T-cell (primary cell): ENCODE measurements at places on chromosomes 6 and 20. TPM values are rescaled to one million over a fixed set of nuclear protein-coding genes. Genes with fewer than 3 reads are reported as not detected.
A peak's percentile ranks its signal among the peaks of the same experiment; 100 is the strongest.

- H3K27me3 ChIP-seq: no peaks in the 10 kb centered on the region
- no peaks in the 10 kb centered on the region for H3K4me1 ChIP-seq
- H3K36me3 ChIP-seq: peaks cover 3% of the 10 kb centered on the region
- H3K4me3 ChIP-seq: no peak overlapping the region
- DNase-seq: no peak
These were observed 30.8 kb downstream of the FOXC1 start for GRCh38 chr6:1640476-1640875.

GRCh38 chr6:91781946-91782345 is 1195.1 kb upstream of the MAP3K7 start:
- no peak for DNase-seq
- H3K27me3 ChIP-seq: no peaks in the 10 kb centered on the region
- H3K4me1 ChIP-seq: no peaks in the 10 kb centered on the region

DNA sequence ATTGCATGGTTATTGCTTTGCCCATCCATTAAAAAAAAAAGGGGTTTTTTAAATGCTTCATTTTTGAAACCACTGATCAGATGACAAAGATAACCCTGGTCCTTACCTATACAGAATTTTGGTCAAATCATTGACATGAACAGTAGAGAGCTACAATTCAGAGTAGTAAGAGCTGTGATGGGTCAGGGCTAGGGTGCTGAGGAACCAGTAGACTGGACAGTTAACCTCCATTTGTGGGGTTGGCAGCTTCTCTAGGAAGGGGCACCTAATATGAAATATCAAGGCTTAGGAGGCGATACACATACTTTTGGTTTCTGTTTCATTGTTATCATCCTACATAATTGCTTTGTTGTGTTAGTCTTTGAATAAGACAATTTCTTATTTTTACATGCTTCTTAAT is 55.1 kb downstream of the ORC3 start:
- peak overlapping the region; percentile 37 for H3K27ac ChIP-seq
- no peak overlapping the region for H3K4me3 ChIP-seq
- peaks cover 3% of the 10 kb centered on the region for H3K36me3 ChIP-seq
- peaks cover 3% of the 10 kb centered on the region for H3K4me1 ChIP-seq
- no peak for DNase-seq

DNA sequence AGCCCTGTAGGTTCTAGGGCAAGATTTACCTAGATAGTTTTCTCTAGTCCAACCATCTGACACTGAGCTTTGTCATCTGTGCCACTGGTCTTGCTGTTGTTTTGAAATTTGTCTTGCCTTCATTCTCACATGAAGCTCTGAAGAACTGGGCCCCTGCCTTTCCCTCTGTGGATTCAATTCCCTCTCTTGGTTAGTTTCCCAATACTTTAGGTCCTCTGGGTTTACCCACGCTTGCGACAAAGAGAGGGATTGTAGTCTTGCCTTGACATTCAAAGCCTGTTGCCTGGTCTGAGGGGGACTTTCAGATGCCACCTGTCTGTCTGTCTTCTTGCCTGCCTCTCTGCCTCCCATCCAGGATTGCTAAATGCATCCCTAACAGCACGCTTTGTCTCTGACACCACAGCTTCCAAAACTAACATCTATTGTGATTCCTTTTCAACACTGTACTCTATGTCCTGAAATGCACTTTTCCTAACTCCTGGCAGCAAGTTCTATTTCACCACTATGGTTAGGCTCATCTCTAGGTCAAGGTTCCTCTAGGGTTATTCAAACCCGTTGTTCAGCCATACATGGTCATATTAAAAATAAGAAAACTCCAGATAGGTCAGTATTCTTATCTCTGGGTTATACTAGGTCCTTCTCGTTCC is 25.5 kb upstream of the MANEA start:
- H3K27me3 ChIP-seq: no peaks in the 10 kb centered on the region
- H3K4me3 ChIP-seq: no peak overlapping the region
- H3K36me3 ChIP-seq: no peaks in the 10 kb centered on the region
- H3K4me1 ChIP-seq: no peaks in the 10 kb centered on the region
- DNase-seq: no peak

Gene BFSP1
- total RNA-seq: 0.25 TPM

Gene PNLDC1
- 1.2 TPM for total RNA-seq

Gene SLC4A11
- 0.43 TPM for total RNA-seq

Gene MTFR2
- total RNA-seq: 1.7 TPM

DNA sequence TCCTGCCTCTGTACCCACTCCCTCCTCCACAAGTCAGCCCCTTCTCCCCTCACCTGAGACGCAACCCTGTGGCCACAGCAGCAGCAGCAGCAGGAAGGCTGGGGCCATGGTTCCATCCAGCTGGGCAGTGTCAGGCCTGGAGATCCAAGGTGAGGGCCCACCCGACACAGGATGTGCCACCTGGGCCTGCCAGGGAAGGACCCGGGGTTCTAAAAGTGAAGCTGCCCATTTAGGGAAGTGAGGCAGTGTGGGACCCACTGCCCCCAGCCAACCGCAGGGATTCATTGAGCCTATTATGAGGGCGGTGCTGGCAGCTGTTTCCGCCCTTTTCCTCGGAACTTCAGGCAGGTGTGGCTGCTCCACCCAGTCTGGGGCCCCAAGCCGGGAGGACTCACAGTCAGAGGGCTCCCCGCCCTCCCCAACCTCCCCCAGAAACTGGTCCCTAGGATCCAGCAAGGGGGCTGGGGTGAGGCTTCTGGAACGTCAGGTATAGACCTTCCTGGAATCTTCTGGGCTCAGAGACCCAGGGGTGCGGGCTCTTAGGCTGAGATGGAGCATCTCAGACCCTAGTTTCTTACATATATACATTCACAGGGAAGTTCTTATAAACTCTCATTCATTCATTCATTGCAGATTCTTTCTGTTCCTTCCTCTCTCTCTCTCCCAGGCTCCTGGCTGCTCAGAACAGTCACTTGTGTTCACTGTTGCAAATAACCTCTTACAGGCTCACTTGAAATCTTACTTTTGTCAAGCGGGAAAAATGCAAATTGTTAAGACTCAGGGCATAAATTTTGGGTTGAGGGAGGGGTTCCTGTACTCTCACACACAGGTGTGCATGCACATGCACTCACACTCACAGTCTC is at the start of gene TREML2:
Gene TREML2 (minus strand): TSS at position 249 of the 863 bp plus-strand sequence. CDS start 141 bp downstream, at position 108.
- H3K4me3 ChIP-seq: peak within 1 kb of the TSS; percentile 36
- H3K27me3 ChIP-seq: no peaks in the 10 kb centered on the region
- peak within 1 kb of the TSS; percentile 98 for H3K27ac ChIP-seq
- peaks cover 53% of the 10 kb centered on the region for H3K4me1 ChIP-seq

Gene PTCRA
- total RNA-seq: not detected

Gene ROS1
- total RNA-seq: 0.03 TPM

DNA sequence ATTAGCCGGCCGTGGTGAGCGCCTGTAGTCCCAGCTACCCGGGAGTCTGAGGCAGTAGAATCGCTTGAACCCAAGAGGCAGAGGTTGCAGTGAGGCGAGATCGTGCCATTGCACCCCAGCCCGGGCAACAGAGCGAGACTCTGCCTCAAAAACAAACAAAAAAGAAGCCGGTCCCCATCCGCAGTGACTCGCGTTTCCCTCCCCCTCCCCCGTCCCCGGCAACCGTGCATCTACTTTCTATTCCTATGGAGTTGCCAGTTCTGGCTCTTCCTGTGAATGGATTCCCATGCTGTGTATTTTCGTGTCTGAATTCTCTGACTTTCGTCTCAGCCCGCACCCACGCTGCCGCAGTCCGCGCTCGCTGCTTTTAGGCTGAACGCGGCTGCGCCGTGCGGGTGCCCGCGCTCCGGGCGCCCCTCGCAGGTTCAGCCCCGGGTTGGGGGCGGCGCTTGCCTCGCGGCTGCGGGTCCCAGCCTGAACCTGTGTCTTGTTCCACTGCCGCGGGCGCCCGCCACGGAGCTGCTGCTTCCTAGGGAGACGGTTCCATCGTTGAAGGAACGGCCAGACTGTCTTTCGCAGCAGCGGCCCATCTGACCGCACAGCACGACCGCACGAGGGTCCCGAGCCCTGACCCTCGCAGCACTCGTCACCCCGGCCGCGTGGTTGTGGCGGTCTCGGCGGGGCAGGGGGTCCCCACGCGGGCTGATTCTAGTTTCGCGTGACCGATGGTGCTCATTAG is 1.1 kb upstream of the MRGBP start:
- H3K27ac ChIP-seq: peak overlapping the region; percentile 75
- H3K4me1 ChIP-seq: peaks cover 15% of the 10 kb centered on the region
- H3K4me3 ChIP-seq: peak overlapping the region; percentile 81
- H3K36me3 ChIP-seq: no peaks in the 10 kb centered on the region
- peak; percentile 42 for DNase-seq

DNA sequence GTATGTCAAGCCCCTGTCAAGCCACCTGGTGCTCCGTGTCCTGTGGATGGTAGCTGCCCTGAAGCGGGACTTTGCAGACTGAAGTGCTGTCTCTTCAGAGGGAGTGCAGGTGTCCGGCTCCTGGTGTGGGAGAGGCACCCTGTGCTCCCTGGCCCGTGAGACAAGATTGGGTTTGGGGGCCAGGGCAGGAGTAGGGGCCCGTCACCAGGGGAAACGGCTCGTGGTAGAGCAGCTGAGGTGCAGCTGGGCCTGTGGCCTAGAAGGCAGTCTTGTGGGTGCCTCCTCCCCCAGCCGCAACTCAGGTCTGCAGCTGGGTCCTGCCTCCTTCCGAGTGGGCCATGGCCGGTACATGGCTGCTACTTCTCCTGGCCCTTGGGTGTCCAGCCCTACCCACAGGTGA is at the start of gene PTCRA:
Gene PTCRA (plus strand): TSS at position 322 of the 400 bp plus-strand sequence. CDS start 17 bp downstream, at position 339.
- no peaks in the 10 kb centered on the region for H3K36me3 ChIP-seq
- no peak for DNase-seq
- H3K27ac ChIP-seq: no peak within 1 kb of the TSS
- H3K4me3 ChIP-seq: no peak within 1 kb of the TSS
- H3K4me1 ChIP-seq: peaks cover 5% of the 10 kb centered on the region

Gene LZTS3
- 14.4 TPM for total RNA-seq

- DNase-seq: no peak
- H3K27ac ChIP-seq: no peak overlapping the region
- no peak overlapping the region for H3K4me3 ChIP-seq
- no peaks in the 10 kb centered on the region for H3K4me1 ChIP-seq
- H3K27me3 ChIP-seq: peaks cover 26% of the 10 kb centered on the region
These were observed 18.7 kb downstream of the IL20RA start for GRCh38 chr6:137025786-137026730.

GRCh38 chr6:13411484-13411883 is 75.9 kb downstream of the GFOD1 start:
- H3K4me1 ChIP-seq: no peaks in the 10 kb centered on the region
- H3K27ac ChIP-seq: no peak overlapping the region
- H3K4me3 ChIP-seq: no peak overlapping the region
- no peak for DNase-seq
- no peaks in the 10 kb centered on the region for H3K36me3 ChIP-seq
- no peaks in the 10 kb centered on the region for H3K27me3 ChIP-seq

- DNase-seq: no peak
- no peaks in the 10 kb centered on the region for H3K36me3 ChIP-seq
- H3K27me3 ChIP-seq: no peaks in the 10 kb centered on the region
- H3K4me3 ChIP-seq: no peak overlapping the region
These were observed 62.3 kb upstream of the SNX9 start for GRCh38 chr6:157760589-157761330.

DNA sequence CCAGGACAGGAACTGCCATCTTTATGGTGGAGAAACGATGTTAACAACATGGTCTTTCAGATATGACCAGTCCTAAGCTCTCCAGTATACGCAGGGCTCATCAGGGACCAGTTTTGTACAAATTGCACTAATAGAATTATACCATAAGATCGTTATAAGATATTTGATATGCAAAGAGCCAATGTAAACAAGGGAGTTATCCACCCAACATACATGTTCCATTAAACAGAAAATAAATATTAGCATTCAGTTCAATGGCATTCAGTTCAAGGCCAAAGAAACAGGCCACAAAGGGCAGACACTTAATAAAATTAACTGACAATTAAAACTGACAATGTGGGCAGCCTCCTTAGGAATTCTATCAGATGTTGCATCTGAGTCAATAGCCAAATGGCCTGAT is 2.6 kb downstream of the GFOD1 start:
- H3K4me3 ChIP-seq: no peak overlapping the region
- no peak for DNase-seq
- H3K27me3 ChIP-seq: peaks cover 19% of the 10 kb centered on the region
- H3K36me3 ChIP-seq: no peaks in the 10 kb centered on the region
- H3K4me1 ChIP-seq: peaks cover 12% of the 10 kb centered on the region

GRCh38 chr6:53310771-53311585 is 37.8 kb downstream of the ELOVL5 start:
- H3K27me3 ChIP-seq: no peaks in the 10 kb centered on the region
- H3K27ac ChIP-seq: peak overlapping the region; percentile 52
- no peaks in the 10 kb centered on the region for H3K36me3 ChIP-seq
- no peak for DNase-seq
- H3K4me3 ChIP-seq: no peak overlapping the region
- peaks cover 39% of the 10 kb centered on the region for H3K4me1 ChIP-seq

- no peak overlapping the region for H3K27ac ChIP-seq
- no peaks in the 10 kb centered on the region for H3K4me1 ChIP-seq
- no peak for DNase-seq
These were observed 200.9 kb downstream of the EDN1 start for GRCh38 chr6:12490904-12491571.

DNA sequence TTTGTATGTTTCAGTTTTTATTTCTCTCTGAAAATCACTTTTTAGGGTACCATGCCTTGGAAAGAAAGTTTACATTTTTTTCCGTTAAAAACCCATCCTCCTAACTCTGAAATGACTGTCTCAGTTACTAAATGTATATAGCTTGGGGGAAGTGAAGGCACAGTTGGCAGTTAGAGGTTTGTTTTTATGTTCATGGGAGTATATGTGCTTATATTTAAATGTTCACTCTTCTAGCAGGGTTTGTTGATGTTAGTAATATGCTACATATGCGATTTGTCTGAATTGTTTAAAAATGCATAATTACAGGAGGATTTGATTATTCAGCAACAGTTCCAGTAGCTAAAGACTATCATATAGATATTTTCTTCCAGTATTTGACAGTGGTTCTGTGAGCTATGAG is 31.1 kb downstream of the CDKAL1 start:
- DNase-seq: no peak
- H3K27ac ChIP-seq: no peak overlapping the region
- no peak overlapping the region for H3K4me3 ChIP-seq
- H3K27me3 ChIP-seq: no peaks in the 10 kb centered on the region
- no peaks in the 10 kb centered on the region for H3K36me3 ChIP-seq

- no peak for DNase-seq
- no peaks in the 10 kb centered on the region for H3K4me1 ChIP-seq
- H3K4me3 ChIP-seq: no peak overlapping the region
- H3K27me3 ChIP-seq: no peaks in the 10 kb centered on the region
These were observed 56.8 kb upstream of the DSP start for GRCh38 chr6:7484666-7485065.

Gene MACROD2
- 0.51 TPM for total RNA-seq
